HT-29 (cell line): ENCODE measurements at places on chromosomes 11 and 22. TPM values are rescaled to one million over a fixed set of nuclear protein-coding genes. Genes with fewer than 3 reads are reported as not detected.

GRCh38 chr11:129698212-129698611, 117.4 kb upstream of the TMEM45B start:
- no peak for DNase-seq

- no peak for DNase-seq
Measured at GRCh38 chr22:27401321-27401720, 400.2 kb downstream of the MN1 start.

DNA sequence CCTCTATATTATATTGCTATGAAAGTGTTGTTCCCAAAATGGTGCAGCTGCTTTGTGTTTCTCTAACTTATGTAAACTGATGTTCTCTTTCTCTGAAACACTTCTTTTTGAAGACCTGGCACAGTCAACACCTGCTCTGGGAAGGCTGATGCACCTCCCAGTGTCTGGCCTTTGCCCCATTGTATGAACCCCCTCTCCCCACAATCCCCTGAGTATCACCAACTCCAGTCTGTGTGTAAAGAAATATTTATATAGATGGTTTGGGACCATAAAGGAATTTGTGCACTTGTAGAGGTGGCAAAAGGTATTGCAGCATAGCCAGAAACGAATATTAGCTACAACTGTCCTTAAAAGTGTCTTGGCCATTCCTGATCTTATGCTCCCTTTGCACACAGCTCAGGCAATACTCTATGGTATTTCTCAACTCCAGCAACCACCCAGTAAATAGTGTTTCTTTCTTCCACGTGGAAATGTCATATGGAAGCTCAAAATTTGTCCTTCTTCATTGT, 365.2 kb upstream of the DDI1 start:
- no peak for DNase-seq

- DNase-seq: no peak
Measured at GRCh38 chr11:47177846-47178245, 1.2 kb upstream of the ARFGAP2 start.

- no peak for DNase-seq
Measured at GRCh38 chr22:42909363-42910058, 52.4 kb upstream of the ARFGAP3 start.

Gene MCAM
- 6.4 and 9.9 TPM in 2 replicates for total RNA-seq

Gene SF1
- 193 and 251 TPM in 2 replicates for total RNA-seq

Gene C11orf98
- 272 and 322 TPM in 2 replicates for total RNA-seq
